ENCODE measurements at places on chromosomes 3 and 15.

- peak; percentile 71 for DNase-seq
These were observed 140.7 kb upstream of the MEF2A start for GRCh38 chr15:99424978-99425656.

GRCh38 chr15:90101969-90102890 is at the start of gene IDH2:
TSS of gene IDH2 (minus strand) at chr15:90102468. CDS start at chr15:90102390, 78 bp downstream.
- peak; percentile 88 for DNase-seq

DNA sequence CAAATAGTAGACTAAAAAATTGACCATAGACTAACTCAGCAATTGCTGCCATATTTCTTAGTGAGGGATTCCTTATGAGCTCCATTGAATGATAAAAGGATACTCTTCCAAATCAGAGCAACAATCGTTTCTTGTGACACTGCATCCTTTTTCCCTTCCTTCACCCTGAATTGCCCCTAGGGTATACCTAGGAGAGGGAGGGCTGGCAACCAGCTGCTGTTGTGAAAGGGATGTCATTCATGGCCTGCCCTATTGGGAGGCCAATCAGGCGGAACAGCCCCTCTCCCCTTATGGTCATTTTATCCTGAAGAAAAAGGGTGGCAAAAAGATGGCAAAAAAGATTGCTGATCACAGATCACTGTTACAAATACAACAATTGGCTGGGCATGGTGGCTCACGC is 26.3 kb downstream of the B3GNT5 start:
- DNase-seq = no peak

DNA sequence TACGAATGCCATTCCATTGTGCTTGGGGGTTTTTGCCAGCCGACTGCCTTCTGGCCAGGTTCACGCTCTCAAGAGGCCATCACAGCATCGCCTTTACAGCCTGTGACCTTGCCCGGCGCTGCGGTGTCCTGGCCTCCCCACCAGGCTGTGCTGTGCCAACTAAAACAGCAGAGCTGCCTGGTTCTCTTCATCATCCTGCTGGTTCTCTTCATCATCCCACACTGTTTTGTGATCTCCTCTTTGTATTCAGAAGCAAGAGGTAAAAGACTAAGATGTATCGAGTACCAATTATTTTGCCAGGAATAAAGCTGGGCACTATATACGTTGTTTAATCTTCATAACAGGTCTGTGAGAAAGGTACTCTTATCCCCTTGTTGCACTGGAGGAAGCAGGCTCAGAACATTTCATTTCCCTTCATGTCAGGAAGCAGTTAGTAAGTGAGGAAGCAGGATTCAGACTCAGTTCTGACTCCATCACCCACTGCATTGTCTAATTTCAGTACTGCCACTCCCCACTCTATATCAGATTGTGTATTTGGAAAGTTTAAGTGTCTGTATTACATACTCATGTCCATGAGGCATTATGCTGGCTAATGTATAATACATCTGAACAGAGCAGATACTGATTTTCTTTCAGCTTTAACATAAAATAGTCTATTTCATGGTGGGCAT is 92.7 kb downstream of the LRRC28 start:
- no peak for DNase-seq

DNA sequence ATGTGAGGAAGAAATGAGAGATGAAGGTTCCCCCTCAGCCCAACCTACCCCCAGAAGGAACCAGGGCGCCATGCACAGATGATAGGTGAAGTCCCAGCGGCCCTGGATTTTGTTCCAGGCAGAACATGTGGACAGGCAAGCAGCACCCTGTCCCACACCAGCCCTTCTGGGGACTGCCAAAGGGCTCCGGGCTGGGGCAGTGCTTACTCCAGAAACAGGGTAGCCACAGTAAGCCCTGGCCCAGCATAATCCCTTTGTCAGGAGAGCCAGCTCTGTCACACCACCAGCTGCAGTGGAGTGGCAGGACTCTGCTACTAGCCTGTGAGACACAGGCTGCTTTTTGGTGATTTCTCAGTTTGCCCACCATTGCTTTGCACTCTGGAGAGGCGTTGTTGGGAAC is 6.3 kb downstream of the FBXL22 start:
- no peak for DNase-seq

DNA sequence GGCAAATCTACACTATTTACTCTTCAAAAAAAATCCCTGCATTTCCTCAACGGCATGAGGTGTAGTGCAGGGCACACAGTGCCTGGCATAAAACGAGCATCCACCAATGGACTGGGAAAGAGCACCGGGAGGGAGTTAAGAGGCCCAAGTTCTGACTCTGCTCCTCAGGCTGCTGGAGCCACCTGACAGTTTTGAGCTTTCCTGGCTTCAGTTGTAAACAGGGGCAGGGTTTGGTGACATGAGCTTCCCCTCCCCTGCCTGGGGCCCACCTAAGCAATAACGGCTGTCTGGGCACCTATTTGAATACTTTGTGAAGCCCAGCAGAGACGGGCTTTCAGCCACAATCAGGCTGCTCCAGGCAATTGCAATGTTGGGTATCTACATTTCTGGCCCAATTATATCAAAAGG is 16.4 kb downstream of the CA12 start:
- DNase-seq = no peak

- DNase-seq = no peak
These were observed 446.0 kb downstream of the FGF12 start for GRCh38 chr3:192281207-192281880.

DNA sequence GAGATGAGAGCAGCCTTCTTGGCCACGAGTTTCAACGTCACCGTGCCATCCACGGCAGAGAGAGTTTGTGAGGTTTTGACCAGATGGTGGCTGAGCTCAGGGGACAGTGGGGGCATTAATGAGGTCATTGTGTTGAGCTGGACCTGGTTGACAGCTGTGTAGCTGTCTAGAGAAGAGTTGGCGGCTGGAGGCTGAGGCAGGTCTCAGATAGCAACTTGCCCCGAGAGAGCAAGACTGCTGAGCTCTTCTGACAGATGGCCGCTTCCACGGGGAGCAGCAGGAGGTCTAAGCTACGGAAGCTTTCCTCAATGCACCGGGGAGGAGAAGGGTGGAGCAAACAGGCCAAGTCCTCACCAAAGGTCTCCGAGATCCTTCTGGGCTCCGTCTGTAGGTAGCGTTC is 44.8 kb upstream of the EIF5A2 start:
- no peak for DNase-seq

- DNase-seq = no peak
These were observed 264.2 kb downstream of the GABRG3 start for GRCh38 chr15:27235161-27235560.

DNA sequence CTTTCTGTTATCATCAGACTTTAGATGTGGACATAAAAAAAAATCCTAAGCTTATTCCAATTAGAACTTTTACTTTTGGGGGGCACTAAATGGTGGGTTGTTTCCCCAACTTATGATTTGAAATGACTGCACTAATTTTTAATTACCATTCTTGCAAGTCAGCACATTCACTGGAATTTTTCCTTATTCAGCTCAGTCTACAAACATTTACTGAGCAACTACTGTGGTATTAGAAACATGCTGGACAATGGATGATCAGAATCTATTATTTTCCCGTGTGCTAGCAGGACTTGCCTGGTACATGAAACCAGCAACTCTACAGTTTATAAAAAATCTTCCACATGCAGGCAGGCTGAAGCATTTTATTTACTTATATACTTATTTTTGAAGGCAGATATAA is 273.6 kb downstream of the FOXP1 start:
- no peak for DNase-seq

DNA sequence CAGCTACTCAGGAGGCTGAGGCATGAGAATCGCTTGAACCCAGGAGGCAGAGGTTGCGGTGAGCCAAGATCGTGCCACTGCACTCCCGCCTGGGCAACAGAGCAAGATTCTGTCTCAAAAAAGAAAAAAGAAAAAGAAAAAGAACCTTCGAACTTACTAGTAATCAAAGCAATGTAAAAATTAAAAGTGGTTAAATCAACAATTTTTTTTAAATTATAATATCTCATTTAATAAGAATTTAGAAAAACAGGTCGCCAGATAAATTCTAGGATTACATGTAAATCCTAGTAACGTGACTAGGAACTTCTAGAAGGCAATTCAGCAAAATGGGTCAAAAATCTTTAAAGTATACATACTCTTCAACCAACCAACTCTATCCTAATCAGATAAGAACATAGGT is 37.2 kb downstream of the GSK3B start:
- DNase-seq = no peak

- DNase-seq = no peak
These were observed 70.9 kb downstream of the IMPG2 start for GRCh38 chr3:101249522-101249921.

GRCh38 chr15:40511472-40512133 is 40.8 kb downstream of the CHST14 start:
- no peak for DNase-seq

- DNase-seq = no peak
These were observed 82.0 kb downstream of the DPPA2 start for GRCh38 chr3:109234300-109234699.

- no peak for DNase-seq
These were observed 4.3 kb upstream of the AP3B2 start for GRCh38 chr15:82714016-82714415.

GRCh38 chr3:182121401-182121800 is 409.7 kb downstream of the SOX2 start:
- no peak for DNase-seq

DNA sequence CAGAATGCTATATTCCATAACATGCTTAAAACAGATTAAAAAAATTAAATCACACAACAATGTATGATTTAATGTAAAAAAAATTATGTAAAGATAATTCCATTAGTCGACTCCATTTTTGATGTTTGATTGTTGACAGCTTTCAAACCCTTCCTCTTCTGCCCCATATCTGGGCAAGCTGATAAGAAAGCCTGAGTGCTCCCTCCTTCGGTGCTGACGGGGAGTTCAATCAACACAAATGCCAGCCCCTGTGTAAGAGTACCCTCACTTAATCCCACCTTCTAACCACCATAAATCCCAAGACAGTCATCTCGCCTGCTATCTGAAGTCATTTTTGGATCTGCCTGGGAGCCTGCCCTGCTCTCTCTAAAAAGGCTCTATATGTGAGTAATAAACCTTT is 59.8 kb upstream of the IP6K2 start:
- DNase-seq = no peak

DNA sequence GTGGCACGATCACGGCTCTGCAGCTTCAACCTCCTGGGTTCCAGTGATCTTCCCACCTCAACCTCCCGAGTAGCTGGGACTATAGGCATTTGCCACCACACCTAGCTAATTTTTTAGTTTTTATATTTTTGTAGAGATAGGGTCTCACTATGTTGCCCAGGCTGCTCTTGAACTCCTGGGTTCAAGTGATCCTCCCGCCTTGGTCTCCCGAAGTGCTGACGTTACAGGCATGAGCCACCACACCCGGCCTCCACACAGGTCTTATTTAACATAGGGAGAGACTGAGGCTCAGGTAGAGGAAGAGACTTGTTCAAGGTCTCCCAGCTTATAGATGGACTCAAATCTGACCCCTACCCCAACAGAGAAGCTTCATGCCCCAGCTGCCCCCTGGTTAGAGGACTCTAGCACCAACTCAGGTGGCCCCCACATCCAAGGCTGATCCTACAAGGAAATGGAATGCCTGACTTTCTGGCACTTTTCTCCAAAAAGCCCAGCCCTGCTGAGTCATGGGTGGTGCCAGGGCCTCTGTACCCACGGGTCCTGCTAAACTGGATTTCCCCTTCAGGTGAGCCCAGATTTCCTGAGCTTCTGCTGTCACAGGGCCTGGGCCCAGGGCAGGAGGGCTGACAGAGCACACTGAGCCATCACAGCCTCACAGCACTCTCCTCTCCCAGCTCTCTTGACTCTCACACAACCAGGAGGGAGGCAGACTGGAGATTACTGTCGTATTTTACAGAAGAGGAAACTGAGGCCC is 5.6 kb downstream of the TMEM40 start:
- DNase-seq = no peak

DNA sequence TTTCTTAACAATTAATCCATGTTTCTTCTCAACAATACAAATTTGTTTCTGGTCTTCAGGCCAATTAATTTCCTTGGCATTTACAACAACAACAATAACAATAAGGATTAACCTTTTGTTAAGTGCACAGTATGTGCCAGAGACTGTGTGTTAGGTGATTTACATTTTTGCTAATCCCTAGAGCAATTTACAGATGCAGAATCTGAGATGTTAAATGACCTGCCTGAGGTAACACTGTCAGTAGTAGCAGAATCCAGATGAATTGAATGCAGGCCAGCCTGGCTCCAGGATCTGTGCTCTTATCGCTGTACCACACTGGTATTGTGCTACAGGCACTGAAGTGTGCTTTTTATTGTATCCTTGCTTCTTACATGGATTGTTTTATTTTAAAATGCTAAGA is 122.2 kb downstream of the MEIS2 start:
- DNase-seq = no peak

- DNase-seq = no peak
These were observed 13.5 kb upstream of the FAM3D start for GRCh38 chr3:58679974-58680666.

DNA sequence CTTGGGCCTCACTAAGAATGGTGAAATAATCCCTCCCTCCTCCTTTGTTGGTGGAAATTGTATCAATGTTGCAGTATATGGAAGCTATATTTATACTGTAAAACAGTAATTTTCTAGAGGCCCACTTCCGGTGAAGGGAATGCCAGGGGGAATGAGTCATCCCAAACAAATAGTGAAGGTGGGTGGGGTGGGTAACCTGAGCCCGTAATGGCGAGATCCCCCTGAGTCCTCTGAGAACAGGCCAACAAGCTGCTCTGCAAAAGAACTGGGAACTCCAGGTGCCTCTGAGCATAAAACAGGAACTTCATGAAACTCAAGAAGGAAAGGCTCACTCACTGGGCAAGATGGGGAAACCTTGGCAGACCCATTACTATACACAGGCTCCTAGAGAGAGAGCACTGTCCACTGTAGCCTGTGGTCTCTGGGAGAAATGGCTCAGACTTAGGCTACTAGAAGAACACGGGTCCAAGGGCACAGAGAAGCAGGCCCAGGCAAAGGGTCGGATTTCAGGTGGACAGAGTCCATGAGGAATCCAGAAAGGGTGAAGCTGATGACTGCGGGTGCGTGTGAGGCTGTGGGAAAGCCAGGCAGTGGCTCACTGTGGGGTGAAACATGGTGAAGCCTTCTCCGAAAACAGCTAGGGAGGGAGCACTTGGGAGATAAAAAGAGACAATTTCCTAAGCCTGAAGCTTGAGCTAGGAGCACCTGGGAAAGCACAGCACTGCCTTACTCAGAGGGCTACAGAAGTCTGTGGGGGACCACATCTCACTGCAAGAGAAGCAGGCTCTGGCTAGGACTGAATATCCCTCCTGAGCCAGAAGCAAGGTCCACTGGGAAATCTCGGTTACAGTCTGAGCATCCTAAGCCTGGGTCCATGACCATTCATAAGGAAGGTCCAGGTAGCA is 19.8 kb downstream of the LARP6 start:
- DNase-seq = peak; percentile 90

All from HTR-8/SVneo (cell line).